NCI-H187 (cell line): ENCODE measurements at places on chromosomes 2 and 18.
A peak's percentile ranks its signal among the peaks of the same experiment; 100 is the strongest.

- no peak for DNase-seq
Observed at GRCh38 chr18:41849632-41850031, 105.4 kb upstream of the PIK3C3 start.

- DNase-seq: no peak
Observed at GRCh38 chr18:57440331-57441070, 5.3 kb downstream of the ONECUT2 start.

- DNase-seq: no peak
Observed at GRCh38 chr2:141506135-141506534, 624.7 kb downstream of the LRP1B start.

DNA sequence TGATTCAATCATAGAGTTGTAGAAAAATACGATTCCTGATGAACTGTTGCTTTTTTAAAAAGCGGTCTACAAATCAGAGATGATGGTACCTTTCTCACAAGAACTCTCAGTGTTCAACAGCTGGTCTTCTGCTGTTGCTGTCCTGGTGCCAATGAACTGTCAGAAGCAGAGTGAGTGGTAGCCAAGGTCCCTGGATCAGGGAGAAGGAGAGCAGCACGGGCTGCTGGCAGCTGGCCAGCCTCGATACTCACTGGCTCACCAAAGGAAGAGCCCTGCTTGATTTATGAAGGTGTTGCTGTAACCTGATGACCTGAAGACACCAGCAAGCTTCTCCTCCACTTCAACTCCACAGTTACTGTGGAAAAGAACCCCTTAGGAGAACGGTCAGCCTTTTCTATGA, 300.8 kb upstream of the SOX11 start:
- DNase-seq: peak; percentile 84

DNA sequence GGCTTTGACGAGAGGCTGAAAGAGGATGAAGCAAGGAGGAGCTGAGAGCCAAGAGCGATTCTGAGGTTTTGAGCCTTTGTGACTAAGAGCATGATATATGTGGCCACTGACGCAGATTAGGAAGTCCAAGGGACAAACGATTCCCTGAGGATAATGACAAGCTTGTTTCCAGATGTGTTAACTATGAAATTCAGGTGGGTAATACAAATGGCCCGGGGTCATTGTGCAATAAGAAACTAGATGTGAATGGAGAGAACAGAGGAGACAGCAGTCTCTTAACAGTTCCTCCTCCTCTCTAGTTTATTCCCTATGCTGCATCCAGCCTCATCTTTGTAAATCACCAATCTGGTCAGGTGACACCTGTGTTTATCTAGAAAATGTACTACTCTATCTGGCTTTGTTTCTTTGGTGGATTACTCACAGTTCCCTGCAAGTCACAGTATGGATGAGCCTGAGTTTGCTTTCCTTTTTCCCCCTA, 84.2 kb downstream of the SOCS6 start:
- no peak for DNase-seq

- no peak for DNase-seq
Observed at GRCh38 chr2:28617502-28618184, 121.8 kb downstream of the PLB1 start.

- no peak for DNase-seq
Observed at GRCh38 chr18:6878556-6879297, 149.2 kb downstream of the ARHGAP28 start.

- no peak for DNase-seq
Observed at GRCh38 chr2:18455236-18455862, 105.1 kb downstream of the RDH14 start.

- DNase-seq: no peak
Observed at GRCh38 chr2:3404349-3404894, 24.9 kb downstream of the TRAPPC12 start.

DNA sequence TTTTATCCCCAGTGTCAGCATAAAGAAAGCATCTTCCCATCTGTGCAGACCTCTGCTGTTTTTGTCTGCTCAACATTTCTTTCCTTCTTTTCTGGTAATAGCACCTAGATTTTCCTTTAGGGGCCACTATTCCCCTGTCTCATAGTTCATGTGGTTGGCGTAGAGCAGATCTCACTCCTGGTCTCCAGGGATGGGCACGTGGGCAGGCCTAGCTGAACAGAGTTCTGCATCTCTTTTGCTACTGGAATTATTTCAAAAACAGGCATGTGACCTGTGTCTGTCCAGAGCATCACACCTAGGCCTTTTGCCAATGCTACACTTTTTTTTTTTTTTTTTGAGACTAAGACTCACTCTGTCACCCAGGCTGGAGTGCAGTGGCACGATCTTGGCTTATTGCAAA, 17.7 kb upstream of the ICOS start:
- DNase-seq: no peak

DNA sequence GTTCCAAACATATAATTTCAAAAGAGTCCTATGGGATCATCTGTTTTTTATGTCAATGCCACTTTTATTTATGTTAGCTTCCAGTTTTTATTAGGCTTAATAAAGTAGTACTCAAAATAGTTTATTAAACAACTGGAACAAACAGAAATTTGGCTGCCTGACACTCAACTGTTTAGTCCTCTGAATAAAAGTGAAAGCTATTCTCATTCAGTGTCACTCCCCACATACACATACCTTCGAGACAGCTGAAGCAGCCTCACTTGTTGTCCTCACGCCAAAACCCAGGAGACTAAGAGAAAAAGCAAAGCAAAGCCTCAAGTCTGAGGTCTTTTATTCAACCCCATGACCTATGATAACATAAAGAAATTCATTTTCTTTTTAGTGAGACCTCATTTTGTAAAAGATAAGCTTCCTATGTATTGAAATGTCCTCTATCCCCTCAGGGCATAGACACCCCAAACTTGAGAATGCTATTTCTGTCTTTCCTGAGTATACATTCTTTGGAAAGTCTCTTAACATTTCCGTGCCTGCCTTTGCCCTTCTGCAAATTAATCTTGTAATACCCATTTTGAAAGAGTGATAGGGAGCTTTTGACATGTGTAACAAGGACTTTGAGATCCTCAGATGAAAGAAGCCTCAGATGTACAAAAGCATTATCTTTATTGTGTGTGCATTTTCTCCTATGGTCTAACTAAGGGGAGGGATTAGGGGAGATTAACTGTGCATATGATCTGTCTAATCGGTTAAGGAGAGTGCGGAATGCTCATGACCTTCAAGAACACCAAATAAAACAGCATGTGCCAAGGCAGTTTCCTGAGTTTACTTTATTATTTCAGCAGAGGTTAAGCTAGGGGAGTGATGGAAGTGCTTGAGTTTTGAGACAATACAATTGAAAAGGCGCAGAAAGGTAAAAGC, 1523.7 kb upstream of the PIK3C3 start:
- no peak for DNase-seq

DNA sequence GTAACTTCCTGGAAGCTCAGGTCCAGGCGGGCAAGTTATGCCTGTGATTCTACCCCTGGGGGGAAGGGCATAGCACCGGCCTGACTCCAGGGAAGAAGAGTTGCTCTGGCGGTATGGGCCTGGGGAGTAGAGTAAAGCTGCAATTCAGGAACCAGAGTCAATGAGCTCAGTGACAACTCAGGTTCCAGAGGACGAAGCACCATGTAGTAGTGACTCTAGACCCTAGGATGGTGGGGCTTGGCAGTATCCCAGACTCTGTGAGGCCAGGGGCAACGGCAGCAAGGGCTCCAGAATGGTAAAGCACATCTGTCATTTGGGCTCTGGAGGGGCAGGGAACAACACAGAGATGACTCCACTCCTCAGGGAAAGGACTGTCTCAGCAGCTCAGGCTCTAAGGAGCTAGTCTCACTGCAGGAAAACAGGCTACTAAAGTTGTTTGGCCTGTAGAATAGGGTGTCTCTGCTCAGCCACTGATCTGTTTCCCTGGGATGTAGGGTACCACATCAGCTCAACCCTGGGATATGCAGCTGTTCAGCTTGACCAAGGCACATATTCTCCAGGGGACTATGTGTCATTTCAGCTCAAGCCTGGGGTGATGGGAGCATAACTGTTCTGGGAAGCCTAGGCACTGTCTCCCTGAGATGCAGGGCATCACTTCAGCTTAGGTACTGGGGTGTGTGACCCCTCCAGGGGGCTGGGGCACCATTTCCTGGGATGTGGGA, 36.2 kb upstream of the RHOB start:
- no peak for DNase-seq

- no peak for DNase-seq
Observed at GRCh38 chr18:23574611-23575308, 11.5 kb downstream of the NPC1 start.

GRCh38 chr18:77250926-77251729, 1.5 kb downstream of the GALR1 start:
- no peak for DNase-seq

GRCh38 chr2:161344692-161345091, 36.5 kb downstream of the PSMD14 start:
- DNase-seq: no peak

DNA sequence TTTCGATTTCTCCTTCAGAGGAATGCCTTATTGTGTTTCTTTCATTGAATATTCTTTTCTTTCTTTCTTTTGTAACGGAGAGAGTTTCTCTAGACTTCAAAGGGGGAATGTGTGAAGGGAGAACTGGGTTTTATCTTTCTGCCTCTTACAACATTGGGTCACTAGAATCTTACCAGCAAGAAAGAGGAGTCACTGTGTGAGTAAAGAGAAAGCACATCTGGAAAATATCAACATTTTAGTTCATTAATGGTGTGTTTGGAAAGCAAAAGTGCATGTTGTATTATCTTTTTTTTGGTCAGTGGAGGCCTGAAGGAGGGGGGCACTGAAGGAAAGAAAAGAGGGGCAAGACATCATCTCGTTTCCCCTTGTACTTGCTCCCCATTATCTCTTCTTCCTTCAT, 86.6 kb upstream of the THOC1 start:
- DNase-seq: no peak

- DNase-seq: no peak
Observed at GRCh38 chr2:72003124-72003523, 144.5 kb downstream of the CYP26B1 start.

DNA sequence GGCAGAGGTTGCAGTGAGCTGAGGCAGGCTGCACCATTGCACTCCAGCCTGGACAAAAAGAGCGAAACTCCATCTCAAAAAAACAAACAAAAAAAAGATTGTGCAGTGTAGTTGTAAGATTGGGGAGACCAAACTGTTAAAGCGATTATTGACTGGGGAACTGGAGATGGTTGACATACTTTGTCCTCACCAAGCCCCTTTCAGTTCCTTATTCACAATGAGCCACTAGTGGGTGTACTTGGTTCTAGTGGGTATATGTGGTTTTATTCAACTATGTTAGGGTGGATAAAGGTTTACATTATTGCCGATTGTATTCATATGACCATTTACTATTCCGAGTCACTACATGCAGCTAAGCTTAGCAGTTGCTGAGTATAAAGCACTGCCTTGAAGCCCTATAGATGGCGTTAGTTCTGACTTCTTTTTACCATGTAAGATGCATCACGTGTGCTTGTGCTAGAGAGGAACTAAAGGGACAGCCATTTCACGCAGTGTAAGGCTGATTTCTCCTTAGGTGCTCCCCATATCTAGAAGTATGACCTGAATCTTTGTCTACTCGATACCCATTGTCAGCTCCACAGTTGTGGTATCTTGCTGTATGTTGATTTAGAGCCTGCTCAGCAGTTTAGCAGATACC, 12.1 kb downstream of the EIF4E2 start:
- DNase-seq: no peak
